Non-pigmented ciliary epithelial cell (primary cell): ENCODE measurements at places on chromosomes 7 and 10.

DNA sequence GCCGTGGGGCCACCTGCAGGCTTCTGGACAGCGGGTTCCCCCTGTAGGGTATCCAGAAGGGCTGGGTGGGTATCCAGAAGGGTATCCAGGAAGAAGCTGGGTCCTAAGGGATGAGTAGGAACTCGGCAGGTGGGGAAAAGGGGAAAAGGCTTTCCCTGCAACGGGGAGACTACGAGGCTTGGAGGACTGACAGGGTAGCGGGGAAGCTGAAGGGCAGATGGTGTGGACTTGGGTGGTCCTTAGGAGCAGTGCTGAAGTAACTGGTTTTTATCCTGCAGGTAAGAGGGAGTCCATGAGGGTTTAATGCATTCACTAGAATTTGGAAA lies 525 bp downstream of the UBE2D4 start:
- DNase-seq, result no peak

- peak; percentile 32 for DNase-seq
Observed at GRCh38 chr10:127278001-127278400, 81.6 kb upstream of the INSYN2A start.

- DNase-seq, result no peak
Observed at GRCh38 chr7:122689346-122690109, 9.4 kb downstream of the RNF133 start.

DNA sequence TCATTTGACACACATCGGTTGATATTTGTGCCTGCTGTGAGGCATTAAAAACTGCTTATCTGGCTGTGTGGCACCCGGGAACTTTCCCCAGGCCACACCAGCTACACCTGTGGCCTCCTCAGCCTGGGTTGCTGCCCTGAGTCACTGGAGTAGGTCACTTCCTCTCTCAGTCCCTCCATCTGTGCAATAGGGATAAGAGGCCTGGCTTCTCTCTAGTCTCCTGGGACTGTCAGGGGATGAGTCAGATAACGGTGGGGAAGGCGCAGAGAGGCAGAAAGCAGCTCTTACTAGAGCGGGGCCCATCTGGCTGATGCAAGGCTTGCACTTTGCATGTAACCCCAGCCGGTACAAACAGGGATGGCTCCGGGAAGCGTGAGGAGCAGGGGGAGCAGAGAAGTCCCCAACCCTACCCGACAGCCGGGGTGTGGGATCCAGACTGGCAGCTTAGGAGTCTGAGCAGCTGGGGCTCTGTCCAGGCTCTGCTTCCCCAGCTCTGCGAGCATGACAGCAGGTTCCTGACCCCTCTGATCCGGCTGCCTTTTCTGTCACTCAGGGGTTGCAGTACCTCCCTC lies 34.0 kb downstream of the DNAJB12 start:
- DNase-seq, result peak; percentile 93

DNA sequence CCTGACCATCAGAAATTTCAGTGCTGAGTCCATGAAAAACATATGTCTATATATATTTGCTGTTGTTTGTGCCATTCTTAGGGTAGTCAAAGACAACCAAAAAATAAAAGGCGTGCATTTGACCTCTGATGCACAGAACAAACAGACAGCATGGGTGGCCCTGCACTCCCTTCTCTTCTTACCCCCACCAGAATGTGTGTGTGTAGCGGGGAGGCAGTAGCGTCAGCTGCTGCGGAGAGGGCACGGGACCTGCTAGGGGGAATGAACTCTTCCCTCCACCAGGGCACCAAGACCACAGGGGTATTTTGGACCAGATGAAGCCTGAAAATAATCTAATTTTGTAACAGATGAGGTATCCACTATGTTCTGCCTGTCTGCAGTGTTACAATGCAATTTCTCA lies 277.7 kb upstream of the ZNF32 start:
- no peak for DNase-seq

DNA sequence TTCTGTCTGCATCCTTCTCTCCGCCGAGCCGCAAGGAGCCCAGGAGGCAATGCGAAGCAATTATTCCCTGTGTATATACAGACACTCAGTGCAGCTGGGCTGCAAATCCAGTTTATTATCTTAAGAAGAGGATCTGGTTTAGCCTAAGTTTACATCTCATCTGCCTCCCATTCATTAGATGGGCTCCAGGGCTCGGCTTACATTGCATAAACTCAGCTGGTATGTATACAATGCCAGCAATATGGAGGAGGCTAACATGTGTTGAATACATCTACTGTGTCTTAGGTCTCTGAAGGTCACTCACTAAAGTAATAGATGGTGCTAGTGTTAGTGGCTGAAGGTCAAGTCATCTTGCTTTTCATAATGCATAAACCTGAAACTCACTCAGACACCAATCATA lies 996.8 kb downstream of the KCNMA1 start:
- no peak for DNase-seq

GRCh38 chr7:6078548-6078947 lies 47.4 kb downstream of the ANKRD61 start:
- DNase-seq, result no peak

DNA sequence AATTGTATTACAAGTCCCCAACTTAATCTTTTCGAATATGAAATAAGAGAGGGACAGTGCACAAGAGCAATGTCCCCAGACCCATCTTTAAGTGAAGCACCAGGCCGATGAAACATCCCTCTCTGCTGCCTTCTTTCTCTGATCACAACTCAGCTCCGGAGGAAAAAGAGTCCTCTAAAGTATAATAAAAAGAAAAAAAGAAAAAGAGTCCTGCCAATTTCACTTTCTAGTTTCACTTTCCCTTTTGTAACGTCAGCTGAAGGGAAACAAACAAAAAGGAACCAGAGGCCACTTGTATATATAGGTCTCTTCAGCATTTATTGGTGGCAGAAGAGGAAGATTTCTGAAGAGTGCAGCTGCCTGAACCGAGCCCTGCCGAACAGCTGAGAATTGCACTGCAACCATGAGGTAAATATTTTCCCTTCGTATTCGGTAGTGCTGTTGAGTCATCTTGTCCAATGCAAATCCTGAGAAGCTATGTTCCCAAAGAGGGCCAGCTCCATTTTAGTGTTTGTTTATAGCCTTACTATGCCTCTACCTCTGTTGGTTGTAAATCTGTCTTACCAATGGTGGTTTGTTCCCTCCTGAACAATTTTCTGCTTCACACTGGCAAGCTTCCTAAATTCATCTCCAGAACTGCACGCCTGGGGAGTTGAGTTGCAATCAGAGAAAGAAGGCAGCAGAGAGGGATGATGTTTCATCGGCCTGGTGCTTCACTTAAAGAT lies at the start of gene IFIT2:
Gene IFIT2, plus strand, starts transcription at position 326 of the 725 bp plus-strand sequence. Its CDS starts 78 bp downstream, at position 404.
- DNase-seq, result no peak

GRCh38 chr10:78869508-78870454 lies 199.0 kb upstream of the ZMIZ1 start:
- no peak for DNase-seq

- no peak for DNase-seq
Observed at GRCh38 chr10:62981096-62981495, 152.0 kb upstream of the NRBF2 start.

GRCh38 chr10:33187427-33187999 lies 147.0 kb downstream of the NRP1 start:
- DNase-seq, result no peak

DNA sequence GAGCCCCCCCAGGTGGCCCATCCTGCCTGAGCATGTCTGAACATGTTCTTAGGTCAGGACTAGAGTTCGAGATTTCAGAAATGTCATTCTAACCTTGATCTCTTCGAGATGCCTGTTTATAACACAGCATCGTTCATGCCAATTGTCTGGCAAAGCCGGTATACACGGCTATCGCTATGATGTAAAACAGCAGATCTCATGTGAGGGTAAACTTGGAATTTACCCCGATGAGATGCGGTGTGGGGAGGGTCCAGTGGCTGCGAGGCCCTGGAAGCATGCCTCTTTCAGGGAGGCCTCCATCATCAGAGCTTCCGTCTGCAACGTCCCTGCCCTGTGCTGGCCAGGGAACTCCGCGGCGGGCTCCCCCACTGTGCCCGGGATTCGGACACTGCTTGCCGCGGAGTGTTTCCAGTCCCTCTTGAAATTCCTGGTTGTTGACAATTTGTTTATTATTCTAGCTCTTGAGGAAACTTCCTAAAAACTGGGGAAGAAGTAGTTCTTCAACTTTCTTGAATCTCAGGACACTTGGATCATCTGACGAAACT lies 168.6 kb upstream of the RHEB start:
- DNase-seq, result no peak

DNA sequence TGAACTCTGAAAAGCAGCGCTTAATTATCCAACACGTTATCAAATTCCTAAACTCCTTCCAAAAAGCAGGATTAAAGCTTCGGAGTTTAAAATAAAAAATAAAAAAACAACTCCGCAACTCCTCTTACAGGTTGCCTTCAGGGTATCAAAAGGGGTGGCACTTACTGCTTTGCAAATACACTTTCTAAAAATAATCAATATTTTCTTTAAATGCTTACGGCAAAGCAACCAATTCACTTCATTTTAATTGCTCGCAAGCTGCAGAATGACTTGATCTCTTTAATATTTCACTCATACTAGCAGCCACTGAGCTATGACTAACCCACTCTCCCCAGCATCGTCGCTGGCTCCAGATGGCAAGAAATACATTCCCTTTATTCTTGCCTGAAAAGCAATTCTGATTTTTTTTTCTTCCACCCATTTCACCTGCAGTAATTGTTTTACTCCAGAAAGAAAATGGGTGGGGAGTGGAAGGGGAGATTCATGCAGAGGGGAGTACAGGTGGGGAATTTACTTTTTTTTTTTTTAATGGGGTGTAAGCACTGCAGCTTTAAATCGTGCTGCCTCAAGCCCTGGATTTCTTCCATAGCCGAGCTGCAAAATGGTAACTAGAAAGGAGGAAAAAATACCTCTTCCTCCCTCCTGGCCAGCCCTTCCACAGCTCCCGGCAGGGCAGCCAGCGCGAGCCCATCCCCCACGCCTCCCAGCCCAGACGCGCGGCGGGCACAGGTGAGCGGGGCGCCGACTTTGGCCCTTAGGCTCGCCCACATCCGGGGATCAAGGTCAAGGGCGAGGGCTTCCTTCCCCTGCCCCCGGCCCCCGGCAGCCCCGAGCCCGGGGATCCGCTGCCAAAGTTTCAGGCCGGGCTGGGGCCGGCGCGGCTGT lies 54.2 kb upstream of the FHIP2A start:
- DNase-seq, result peak; percentile 36

GRCh38 chr10:126166797-126167196 lies 221.5 kb downstream of the ADAM12 start:
- DNase-seq, result no peak

DNA sequence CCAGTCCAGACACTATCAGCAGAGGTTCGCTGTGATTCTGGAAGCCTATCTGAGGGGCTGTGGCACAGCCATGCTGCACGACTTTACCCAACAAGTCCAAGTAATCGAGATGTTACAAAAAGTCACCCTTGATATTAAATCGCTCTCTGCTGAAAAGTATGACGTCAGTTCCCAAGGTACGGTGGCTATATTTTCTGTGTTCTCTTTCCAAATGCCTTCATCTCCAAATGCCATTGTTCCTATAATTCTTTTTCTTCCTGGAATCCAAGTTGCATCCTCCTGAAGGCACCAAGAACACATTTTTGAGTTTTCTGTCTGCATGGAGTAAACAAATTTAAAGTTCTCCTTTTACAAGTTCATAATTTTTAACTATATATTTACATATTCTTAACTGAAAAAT lies 7.7 kb downstream of the PIK3CG start:
- DNase-seq, result no peak

GRCh38 chr7:373818-374705 lies 84.1 kb downstream of the FOXL3 start:
- no peak for DNase-seq

GRCh38 chr7:100378114-100378755 lies 4.9 kb downstream of the PILRA start:
- no peak for DNase-seq

DNA sequence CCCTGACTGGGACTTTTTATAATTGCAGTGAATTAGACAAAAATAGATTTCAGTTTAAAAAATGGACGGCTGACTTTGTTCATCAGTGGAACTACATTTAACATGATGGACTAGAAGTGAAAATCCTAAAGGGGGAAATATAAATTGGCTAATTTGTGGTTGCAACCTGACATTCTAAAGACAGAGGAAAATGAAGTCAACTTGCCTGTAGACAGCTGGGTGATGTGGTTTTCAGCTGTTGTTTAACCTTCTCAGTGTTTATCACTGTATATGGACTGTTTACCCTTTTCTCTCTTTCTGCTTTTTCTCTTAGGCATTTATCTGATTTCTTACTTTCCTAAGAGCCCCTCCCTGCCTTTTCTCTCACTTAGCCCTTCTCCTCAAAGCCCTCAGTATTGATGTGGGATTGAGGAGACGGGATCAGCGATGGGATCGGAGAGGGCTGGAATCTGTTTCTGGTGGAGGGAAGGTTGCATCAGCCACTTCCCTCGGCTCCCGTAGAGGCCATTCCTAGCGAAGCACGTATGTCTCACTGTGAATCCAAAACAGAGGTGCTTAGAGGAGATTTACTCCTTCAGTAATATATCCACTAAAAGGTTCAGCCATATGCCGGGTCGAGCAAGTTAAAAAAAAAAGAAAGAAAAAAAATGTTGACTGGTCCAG lies 109.0 kb upstream of the KLF6 start:
- no peak for DNase-seq

DNA sequence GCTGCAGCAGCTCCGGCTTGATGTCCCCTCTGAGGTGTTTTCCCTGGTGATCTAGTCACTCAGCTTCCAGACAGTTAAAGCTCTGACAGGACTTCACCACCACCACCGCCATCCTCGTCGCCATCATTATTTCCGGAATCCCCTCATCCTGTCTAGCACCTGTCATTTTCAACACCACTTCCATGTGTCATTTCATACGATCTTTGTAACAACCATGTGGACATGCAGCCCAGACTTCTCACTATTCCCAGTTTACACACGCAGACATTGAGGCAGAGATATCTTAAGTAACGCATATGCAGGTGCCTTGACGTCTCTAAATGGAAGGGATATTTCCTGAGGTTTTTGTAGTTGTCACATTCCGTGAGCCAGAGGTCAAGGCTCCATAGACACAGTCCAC lies 530.6 kb upstream of the FOXK1 start:
- no peak for DNase-seq

DNA sequence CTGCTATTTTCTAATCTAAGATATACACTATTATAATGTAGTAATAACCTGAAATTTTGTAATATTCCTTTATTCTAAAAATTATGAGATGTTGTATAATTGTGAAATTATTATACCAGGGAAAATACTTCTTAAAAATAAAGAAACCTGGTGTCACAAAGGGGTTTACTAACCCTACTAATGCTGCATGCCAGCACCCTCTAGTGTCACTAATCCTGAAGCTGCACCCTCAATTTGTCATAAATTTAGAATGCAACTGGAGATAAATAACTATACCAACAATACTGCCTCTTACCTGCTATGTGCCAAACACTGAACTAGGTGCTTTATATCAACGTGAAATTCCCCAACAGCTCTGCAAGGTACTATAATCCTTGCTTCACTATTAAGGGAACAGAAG lies 30.8 kb downstream of the TM9SF3 start:
- no peak for DNase-seq

DNA sequence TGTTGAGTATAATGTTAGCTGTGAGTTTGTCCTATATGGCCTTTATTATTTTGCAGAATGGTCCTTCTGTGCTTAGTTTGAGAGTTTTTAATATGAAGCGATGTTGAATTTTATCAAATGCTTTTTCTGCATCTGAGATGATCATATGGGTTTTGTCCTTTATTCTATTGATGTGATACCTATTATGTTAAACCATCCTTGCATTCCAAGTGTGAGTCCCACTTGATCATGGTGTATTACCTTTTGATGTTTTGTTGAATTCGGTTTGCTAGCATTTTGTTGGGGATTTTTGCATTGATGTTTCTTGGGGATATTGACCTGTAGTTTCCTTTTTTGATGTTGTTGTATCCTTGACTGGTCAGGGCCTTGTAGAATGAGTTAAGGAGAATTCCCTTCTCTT lies 166.4 kb downstream of the MLLT10 start:
- no peak for DNase-seq
